ENCODE measurements at places on chromosomes 2 and 18.

GRCh38 chr2:17822445-17823117, 6.3 kb downstream of the MSGN1 start:
- DNase-seq: no peak

GRCh38 chr2:66382091-66382490, 52.8 kb upstream of the MEIS1 start:
- no peak for DNase-seq

GRCh38 chr18:22765896-22766295, 167.2 kb upstream of the RBBP8 start:
- no peak for DNase-seq

GRCh38 chr2:100013892-100014677, 128.3 kb downstream of the AFF3 start:
- peak; percentile 98 for DNase-seq
